ENCODE measurements at places on chromosomes 2 and 18.

DNA sequence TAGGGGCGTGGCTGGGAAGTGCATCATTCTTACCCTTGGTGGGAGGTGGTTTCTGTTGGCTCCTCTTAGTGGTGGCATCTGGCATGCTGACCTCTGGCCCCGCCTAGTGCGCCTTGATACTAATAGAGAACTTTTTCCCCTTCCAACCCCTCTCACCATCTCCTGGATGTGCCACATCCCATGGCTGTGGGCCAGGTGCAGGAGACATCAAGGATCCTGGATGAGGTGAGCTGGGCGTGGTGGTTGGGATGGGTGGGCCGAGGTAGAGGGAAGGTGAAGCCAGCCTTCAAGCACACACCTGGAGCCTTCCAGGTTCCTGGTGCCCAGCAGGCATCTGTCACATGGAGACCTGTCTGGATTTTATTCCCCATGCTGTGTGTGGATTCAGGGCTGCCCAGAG is 149.2 kb downstream of the DYSF start:
- DNase-seq, result no peak

DNA sequence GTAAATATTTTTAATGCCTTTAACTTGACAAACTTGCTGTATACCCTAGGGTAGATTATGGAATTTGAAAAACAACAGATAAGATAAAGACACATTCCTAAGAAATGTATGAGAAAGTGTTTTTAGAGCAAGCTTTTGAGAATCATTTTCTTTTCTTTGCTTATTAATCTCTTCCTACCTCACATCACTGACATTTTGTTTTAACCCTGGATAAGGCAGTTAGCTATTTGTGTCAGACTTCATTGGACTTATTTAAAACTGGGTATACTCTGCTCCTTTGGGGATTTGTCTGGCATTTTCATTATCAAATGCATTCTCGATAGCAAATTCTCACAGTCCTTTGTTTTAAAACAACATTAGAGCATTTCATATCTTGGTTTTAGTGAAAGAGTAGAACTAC is 17.2 kb downstream of the EML4 start:
- DNase-seq, result no peak

- DNase-seq, result no peak
Observed at GRCh38 chr2:39667104-39667885, 1.6 kb downstream of the TMEM178A start.

- DNase-seq, result no peak
Observed at GRCh38 chr2:76977846-76978727, 544.1 kb downstream of the LRRTM4 start.

DNA sequence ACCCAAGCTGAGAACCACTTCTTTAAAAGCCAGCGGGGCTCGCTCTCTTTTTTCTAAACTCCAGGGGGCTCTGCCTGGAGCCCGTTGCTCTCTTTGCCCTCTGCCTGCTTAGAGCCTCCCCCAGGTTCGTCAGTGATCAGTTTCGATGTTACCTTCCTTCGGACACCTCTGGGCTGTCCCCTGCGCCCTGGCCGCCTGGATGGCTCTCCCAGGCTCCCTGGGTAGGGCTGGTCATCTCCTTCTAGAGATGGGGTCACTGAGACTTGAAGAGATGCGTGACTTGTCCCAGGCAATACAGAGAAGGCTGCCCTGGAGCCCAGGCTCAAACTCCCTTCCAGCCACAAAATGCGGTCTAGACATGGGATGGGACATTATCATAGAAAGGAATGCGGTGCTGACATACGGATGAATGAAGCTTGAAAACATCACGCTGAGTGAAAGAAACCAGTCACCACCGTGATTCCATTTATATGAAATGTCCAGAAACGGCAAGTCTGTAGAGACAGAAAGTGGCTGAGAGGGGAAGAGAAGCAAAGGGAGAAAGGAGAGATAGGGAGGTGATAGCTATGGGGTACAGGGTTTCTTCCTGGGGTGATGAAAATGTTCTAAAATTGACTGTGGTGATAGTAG is 14.6 kb downstream of the KCNF1 start:
- no peak for DNase-seq

DNA sequence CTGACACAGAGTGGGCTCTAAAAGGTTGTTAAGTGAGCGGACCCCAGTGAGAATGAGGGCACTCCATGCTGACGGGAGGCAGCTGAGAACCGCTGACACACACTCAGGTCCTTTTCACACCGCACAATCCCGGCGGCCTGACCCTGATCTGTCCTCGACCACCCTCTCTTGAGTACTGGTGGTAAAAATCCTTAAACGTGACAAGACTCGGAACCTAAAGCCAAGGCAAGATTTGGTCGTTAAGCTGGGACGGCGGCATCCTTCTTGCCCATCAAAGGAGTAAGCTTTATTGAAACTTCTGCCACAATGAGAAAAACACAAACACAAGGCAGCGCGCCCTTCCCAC is 569 bp downstream of the TMX3 start:
- DNase-seq, result peak; percentile 40

- no peak for DNase-seq
Observed at GRCh38 chr2:64021578-64021977, 2.4 kb upstream of the VPS54 start.

DNA sequence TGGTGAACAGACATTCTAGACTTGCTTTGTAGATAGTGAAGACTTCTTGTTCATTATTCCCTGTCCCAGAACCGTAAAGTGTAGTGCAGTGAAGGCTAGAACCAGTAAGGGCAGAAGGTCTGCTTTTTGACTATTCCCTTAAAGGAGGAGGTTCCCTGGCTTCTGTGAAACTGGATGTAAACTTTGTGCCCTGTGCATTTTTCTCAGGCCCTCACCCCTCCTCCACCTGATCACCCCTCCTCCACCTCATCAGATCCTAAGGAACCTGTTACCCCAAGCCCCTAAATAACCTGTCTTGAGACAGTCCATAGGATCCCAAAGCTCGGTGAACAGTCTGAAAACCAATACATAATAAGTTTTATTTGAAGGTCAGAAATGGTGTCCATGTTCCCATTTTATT is 33.7 kb downstream of the SFT2D3 start:
- no peak for DNase-seq

- DNase-seq, result no peak
Observed at GRCh38 chr2:219168526-219168925, 1.3 kb downstream of the SLC23A3 start.

- no peak for DNase-seq
Observed at GRCh38 chr2:95332036-95332435, 34.9 kb downstream of the KCNIP3 start.

GRCh38 chr2:240167588-240167880 is 27.1 kb upstream of the OTOS start:
- no peak for DNase-seq
